ENCODE measurements at places on chromosomes 12 and 14.

DNA sequence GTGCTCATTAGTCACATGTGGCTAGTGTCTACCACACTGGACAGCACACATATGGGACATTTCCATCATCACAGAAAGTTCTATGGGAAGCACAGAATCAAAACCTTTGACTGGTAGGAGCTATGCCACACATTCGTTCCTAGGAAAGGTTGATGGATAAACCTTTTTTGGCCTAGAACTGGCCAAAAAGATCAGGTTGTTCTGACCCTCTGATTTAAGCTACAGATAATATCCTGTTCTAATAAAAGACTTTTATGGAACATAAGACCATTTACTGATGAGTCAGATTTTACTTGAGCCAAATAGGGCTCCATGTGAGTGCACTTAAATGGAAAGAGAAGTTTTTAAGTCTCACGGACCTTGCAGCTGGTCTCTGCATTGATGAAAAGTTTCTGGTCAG, 143.2 kb downstream of the SLC15A4 start:
- DNase-seq: no peak

- no peak for DNase-seq
Measured at GRCh38 chr12:23944067-23944466, 5.4 kb downstream of the SOX5 start.

GRCh38 chr14:34322940-34323418, 139.1 kb downstream of the SPTSSA start:
- peak; percentile 66 for DNase-seq

GRCh38 chr14:39488600-39488999, 56.4 kb upstream of the FBXO33 start:
- no peak for DNase-seq

DNA sequence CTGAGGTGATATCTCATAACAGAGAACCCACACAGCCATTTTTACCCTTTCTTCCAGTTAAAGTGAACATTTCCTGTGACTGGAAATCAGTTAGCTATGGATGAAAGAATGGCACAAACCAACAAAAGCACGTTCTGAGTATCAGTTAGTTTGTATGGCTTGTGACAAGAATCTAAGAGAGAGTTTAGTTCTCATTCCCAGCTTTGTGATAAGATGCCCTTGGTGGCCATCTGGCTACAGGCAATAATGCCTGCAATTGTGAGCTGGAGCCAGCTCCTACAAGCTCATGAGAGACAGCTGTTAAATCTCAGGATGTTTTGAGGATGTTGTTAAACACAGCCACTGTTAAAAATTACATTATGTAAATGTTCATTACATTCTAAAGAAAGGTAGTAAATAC, 122.0 kb upstream of the FRMD6 start:
- no peak for DNase-seq

DNA sequence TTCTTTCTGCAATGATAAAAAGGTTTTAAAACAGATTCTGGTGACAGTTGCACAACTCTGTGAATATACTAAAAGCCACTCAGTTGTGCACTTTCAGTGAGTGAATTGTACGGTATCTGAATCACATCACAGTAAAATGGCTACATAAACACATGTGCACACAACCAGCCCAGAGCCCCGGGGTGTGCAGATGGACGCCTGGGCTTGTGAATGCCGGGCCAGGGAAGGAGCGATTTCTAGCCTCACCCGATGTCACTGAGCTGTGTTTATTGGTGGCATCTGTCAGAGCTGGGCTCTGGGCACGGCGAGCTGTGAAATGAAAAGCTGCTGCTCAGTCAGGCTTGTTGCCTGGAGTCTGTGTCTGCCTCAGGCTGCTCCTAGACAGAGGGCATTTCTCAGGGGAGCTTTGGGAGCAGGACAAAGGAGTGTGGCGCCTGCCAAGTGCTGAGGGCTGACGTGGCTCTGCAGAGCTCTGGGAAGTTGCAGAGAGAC, 25.9 kb downstream of the RHOF start:
- no peak for DNase-seq

DNA sequence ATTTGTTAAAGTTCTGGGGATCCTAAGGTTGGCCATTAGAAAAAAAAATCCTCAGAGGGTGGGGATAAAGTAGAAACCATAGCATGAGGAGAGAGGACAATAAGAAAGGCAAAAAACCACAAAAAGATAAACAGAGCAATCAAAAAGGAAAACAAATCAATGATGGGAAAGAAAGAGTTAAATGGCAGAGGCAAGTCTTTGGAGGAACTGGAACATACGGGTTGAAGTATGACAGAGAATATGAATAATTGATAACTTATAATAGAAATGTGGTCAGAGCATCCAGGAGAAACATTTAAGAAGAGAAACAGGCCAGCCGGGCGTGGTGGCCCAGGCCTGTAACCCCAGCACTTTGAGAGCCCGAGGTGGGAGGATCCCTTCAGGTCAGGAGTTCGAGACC, 17.8 kb upstream of the SALL2 start:
- DNase-seq: no peak

GRCh38 chr12:27237790-27238771, 6.0 kb upstream of the STK38L start:
- no peak for DNase-seq
